Vagina (tissue), 2 donors: ENCODE measurements at places on chromosomes 1 and 21. TPM values are rescaled to one million over a fixed set of nuclear protein-coding genes. Genes with fewer than 3 reads are reported as not detected.

Gene VSIG8
- total RNA-seq, result not detected

Gene SRM
- total RNA-seq, result 68.0 TPM

DNA sequence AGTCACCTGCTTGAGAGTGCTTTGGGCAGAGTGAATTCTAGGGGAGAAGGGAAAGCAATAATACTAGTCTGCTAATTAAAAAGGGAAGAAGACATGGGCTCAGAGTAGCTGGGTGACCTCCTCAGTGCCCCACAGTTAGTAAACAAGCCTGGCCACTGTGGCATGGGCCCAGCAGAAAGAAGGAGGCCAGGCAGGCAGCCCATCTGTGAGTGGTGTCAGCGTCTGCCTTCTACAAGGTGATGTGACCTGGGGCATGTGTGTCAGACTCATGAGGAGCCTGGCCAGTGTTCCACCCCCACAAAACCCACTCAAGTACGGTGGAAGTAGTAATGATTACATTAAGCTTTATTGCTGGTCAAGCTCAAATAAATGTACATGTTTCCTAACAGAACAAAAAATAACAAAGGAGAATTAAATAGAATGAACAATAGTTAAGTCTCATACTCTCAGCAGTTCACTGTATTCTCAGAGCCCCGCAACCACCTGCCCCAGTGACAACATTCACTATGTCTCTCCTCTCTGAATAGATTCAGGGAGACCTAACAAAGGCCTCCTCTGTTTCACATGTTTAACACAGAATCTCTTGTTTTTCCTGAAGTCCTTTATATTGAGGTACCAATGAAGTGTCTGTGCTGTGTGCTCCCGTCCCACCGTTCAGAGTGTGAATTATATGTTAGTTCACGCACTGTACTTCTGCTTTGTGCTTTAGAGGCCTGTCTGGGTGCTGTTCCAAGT lies 32.5 kb downstream of the SLC22A15 start:
- no peak for DNase-seq

GRCh38 chr1:60034999-60035398 lies 38.6 kb downstream of the C1orf87 start:
- no peak for DNase-seq

DNA sequence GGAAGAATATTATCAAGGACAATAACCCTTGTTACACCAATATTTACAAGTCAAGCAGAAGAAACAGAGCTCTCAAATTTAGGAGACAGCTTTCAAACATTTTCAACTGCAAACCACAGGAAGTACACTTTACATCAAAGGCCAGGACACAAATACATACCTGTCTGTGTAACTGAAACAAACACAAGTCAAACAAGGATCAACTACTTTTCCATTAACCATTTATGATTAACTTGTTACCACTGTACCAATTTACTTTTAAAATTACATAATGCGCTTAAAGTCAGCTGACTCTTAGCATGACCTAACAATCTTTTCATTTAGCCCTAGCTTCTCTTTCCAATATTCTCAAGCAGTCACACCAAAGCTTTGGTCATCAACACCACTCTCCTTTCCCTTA lies 43.5 kb downstream of the TRIM33 start:
- DNase-seq, result no peak

DNA sequence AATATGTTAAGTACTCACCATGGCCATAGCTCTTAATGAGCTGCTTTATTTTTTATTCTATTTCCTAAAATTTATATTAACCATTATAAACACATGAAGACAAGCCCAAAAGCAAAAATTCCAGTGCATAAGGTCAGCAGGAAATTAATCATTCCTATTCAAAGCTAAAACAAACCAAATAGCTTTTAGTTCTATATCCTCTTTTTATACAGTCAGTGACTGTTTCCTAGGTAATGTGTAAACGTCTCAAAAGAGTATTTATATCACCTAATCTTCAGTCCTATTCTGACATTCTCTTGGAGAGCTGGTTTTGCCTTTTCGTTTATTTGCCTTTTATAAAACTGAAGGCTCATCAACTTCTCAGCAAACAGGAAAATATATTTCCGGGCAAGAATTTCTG lies 4.2 kb downstream of the GOLPH3L start:
- no peak for DNase-seq

- DNase-seq, result no peak
Observed at GRCh38 chr1:178237121-178237520, 143.2 kb downstream of the RASAL2 start.

- no peak for DNase-seq
Observed at GRCh38 chr1:193322211-193322610, 135.8 kb upstream of the B3GALT2 start.
